Endothelial cell (in vitro differentiated cells): ENCODE measurements at places on chromosomes 16 and 17.
A peak's percentile ranks its signal among the peaks of the same experiment; 100 is the strongest.

GRCh38 chr16:60204181-60204580 lies 1470.1 kb upstream of the GOT2 start:
- no peak for DNase-seq

DNA sequence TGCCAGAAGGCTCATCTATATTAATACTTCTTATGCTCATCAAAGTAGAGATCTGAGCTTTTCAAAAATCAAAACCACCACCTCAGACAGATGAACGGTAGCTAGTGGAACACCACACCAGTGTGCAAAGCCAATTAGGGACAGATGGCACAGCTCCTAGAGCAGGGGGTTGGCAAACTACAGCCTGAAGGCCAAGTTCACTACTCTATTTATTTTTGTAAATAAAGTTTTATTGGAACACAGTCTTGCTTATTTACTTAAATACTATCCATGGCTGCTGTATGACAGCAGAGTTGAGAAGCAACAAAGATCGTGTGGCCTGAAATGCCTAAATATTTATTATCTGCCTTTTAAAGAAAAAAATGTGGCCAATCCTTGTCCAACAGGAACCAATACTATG lies 56.8 kb downstream of the AMFR start:
- no peak for DNase-seq

- no peak for DNase-seq
These were observed 13.2 kb downstream of the ITGB3 start for GRCh38 chr17:47266782-47267181.

- DNase-seq, result no peak
These were observed 26.6 kb upstream of the C17orf107 start for GRCh38 chr17:4872786-4873185.

GRCh38 chr16:50368410-50369132 lies at the start of gene BRD7:
Gene BRD7, minus strand, starts transcription at chr16:50368988. Its CDS starts 214 bp downstream, at chr16:50368774.
- peak; percentile 84 for DNase-seq

DNA sequence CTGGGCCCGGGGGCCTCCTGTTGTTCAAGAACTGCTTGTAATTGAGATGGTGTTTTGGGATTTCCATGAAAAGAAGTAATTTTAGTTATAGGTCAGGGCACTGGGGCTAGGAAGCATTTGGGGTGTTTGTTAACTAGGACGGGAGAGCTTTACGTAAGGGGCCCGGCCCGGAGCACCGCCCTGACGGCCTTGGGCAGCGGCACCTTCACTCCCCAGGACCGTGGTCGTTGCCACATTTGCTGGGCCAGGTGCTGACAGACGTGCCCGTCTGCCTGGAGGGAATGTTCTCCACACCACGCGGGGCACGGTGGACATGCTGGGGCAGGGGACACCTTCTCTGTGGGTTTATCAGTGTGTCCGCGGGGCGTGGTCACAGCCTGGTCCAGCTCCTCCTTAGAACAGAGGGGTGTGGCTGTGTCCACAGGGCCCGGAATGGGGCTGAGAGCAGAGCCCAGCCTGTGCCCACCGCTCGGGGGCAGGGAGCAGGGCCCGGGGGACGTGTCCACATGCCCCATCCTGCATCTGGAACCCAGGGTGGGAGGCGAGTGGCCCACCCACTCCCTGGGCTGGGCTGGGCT lies 57.7 kb downstream of the BAIAP2 start:
- no peak for DNase-seq

DNA sequence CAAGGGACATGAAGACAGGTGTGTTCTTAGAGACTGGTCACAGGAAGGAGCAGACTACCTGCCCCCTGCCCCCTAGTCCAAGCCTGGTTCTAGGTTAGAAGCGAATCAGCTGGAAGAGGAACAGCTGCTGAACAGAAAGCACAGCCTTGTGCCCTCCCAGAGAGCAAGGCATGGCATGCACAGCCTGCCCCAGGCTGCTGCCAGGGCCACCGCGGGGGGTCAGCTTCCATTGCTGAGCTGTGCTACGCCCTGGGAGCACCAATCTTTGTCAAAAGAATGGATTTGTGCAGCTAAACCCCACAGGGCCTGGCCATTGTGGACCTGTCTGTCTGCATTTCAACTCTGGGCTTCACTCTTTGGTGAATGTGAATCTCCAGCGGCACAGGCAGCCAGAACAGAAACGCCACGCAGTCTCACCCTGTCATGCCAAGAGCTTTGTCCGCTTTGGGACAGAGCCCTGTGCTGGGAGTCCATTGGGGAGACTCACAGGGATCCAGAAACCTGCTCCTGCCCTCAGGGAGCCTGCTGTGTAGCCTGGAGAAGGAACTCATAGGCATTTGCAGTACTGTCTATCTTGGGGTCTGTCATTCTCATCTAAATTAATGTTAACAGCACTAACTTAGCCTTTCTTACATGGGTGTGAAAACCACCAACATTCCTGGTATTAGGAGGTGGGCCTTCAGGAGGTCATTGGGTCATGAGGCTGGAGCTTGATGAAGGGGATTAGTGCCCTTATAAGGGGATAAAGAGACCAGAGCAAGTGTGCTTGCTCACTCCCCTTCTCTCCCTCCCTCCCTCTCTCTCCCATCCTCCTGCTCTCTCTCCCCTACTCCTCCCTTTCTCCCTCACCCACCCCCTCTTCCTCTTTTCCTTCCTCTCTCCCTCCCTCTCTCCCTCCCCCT lies 25.6 kb upstream of the CDRT4 start:
- no peak for DNase-seq

GRCh38 chr17:69451416-69452394 lies 37.2 kb downstream of the MAP2K6 start:
- no peak for DNase-seq

- no peak for DNase-seq
These were observed 19.2 kb upstream of the USP22 start for GRCh38 chr17:21061971-21062526.

DNA sequence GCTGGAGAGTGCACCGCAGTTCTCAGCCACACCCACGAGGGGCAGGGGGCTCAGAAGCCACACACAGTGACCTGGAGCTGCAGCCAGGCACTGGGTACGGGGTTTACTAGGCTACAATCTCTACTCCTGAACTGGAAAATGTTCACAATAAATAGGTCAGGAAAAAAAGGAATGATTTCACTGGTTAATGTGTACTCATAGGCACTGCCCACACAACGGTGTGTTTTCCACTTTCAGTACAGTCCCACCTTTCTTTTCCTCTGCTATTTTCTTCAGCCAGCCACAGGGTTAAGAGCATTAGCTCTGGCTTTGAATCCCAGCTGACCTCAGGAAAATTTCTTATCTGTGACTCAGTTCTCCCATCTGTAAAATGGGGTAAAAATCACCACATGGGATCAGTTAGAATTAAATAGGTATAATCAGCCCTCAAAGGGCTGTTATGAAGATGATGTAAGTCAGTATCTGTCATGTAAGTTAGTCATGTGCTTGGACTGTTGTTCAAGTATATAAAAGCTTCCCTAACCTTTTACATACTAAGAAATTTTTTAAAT lies 35.7 kb downstream of the ZCCHC14 start:
- DNase-seq, result no peak

DNA sequence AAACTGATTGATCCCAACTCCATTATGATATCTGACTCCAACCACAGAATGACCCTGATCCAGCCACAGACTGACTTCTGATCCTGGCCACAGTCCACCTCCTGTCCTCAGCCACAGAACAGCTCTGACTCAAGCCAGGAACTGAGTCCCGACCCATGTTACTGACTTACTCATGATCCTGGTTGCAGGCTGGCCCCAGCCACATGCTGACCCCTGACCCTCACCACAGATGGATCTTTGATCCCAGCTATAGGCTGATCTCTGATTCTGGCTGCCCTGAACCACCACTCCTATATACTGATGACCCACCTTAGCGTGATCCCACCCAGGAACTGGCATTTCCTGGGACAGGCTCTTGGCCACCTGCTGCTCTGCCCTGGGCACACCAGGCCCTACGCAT lies 32.2 kb upstream of the IL21R start:
- no peak for DNase-seq

- no peak for DNase-seq
These were observed 83.0 kb downstream of the TOX3 start for GRCh38 chr16:52463904-52464303.

GRCh38 chr17:5526821-5527598 lies 40.6 kb downstream of the MIS12 start:
- DNase-seq, result peak; percentile 27

- DNase-seq, result peak; percentile 95
These were observed at the start of gene OVCA2 for GRCh38 chr17:2041561-2042389. Gene OVCA2, plus strand, starts transcription at chr17:2042022. Its CDS starts 26 bp downstream, at chr17:2042048.

- DNase-seq, result no peak
These were observed 112.4 kb downstream of the SMG6 start for GRCh38 chr17:2191227-2191626.

GRCh38 chr16:9311303-9311954 lies 220.0 kb downstream of the HAPSTR1 start:
- peak; percentile 11 for DNase-seq

DNA sequence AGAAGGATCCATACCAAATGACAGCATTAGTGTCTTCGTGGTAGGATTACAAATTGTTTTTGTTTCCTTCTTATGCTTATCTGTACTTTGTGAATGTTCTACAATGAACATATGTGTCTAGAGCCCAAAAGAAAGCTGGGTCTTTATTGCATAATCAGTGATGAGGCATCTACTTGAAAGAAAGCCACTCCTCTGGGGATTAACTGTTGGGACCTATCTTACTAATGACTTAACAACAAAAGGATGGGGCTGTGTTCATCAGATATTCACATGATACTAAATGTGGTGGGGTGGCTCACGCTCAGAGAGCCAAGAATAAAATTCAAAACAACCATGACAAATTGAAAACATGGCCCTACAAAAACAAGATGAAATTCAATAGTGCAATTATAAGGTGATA lies 160.2 kb downstream of the RGS9 start:
- no peak for DNase-seq

DNA sequence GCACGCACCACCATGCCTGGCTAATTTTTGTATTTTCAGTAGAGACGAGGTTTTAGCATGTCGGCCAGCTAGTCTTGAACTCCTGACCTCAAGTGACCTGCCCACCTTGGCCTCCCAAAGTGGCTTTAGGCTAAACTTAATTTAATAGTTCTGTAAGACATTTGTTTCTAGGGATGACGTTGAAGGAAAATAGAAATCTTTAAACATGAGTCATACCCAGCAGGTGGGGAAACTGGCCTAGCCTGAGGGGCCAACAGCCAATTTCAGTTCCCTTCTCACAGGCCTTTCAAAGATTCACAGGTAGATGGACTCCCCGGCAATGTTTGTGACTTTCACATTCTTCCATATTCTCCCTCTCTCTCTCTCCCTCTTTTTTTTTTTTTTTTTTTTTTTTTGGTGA lies 18.1 kb upstream of the ITPRIPL2 start:
- DNase-seq, result no peak

GRCh38 chr17:42142371-42142896 lies 12.4 kb downstream of the RAB5C start:
- no peak for DNase-seq

DNA sequence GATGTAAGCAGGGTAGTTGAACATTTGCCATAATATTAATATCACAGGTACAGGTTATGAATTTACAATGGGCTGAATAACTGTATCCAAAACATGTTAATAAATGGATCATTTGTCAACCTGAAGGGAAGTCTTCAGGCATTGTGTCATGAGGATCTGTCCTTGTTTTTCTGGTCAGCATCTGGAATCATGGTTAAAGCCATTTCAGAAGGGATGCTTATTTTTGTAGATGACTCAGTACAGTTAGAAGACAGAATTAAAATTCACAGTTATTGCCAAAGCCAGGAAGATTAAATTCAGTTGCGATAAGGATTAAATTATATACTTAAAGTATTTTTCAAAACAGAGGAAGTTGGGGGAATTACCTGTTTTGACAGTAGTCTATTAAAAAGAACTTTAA lies 8.0 kb downstream of the PSMD11 start:
- no peak for DNase-seq

GRCh38 chr17:12301551-12301950 lies 280.9 kb downstream of the MAP2K4 start:
- DNase-seq, result no peak

DNA sequence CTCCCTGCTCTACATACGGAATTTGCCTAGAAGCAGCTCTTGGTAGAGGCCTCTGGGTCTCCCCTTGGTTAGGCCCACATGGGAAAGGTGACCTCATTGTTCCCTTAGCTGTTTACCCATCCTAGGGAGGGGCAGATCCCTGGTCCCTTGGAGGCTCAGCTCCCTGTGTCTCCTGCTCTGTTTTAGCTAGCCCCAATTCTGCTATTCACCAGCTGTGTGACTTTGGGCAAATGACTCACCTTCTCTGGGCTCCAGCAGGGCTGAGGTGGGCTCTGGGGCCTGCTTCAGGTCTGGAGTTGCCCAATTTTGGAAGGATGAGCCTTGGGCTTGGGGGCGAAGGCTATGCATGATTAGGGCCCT lies 3.9 kb downstream of the ABCC3 start:
- no peak for DNase-seq

DNA sequence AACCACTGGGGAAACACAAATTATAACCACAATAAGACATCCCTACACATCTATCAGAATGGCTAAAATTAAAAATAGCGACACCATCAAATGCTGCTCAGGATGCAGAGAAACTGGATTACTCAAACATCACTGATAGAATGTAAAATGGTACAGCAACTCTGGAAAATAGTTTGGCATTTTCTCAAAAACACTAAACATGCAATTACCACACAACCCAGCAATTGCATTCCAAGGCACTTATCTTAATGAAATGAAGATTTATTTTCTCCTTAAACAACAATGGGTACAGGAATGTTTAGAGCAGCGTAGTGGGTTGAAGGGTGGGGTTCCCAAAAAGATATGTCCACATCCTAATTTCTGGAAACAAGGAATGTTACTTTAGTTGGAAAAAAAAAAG lies 309.0 kb upstream of the PMFBP1 start:
- DNase-seq, result no peak

DNA sequence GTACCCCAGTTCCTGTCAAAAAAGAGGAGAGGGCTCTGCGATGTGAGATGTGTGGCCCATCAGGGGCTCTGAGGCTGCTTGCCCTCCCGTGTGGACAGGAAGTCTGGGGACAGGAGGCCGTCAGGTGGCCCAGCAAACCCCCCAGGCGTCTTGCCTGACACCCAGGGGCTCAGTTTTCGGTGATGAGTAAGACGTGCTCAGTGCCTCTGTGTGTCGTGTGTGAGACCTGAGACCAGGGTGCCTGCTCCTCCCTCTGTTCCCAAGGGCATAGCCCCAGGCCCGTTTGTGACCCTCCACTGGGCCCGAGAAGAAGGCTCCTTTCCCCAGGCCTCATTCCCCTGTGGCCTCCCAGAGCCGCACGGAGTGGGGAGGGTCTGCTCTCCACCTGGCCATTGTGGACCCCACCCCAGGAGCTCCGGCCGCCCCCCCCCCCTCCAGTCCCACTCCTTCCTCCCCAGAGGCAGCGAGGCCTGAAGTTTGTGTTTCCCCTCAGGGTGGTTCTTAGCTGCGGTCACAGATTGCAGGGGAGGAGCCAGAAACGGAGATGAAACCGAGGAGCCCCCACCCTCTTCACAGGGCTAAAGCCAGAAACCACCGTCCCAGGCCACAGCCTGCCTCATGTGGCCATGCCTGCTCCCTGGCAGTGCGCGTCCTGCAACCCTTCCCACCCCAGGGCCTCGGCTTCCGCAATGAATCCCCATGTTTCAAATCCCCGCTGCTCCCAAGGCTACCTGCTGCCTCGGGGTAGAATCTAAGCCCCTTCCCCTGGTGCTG lies 4.9 kb upstream of the ACTG1 start:
- DNase-seq, result no peak

- DNase-seq, result no peak
These were observed 34.1 kb downstream of the SNX29 start for GRCh38 chr16:12010388-12011251.
